ENCODE measurements at places on chromosomes 6 and 20. TPM values are rescaled to one million over a fixed set of nuclear protein-coding genes. Genes with fewer than 3 reads are reported as not detected.

TMEM244 gene
- not detected for total RNA-seq

POPDC3 gene
- 45.7 TPM for total RNA-seq

RHAG gene
- not detected for total RNA-seq

OR2J3 gene
- not detected for total RNA-seq

CST5 gene
- total RNA-seq = not detected
